Chondrocyte (in vitro differentiated cells): ENCODE measurements at places on chromosomes 12 and 14. TPM values are rescaled to one million over a fixed set of nuclear protein-coding genes. Genes with fewer than 3 reads are reported as not detected.

The MORN3 gene
- 0.10 to 0.44 TPM (median 0.15 TPM) in 3 replicates for total RNA-seq

The POTEG gene
- total RNA-seq = not detected in 3 replicates

GRCh38 chr12:100156731-100157426 is 14.2 kb upstream of the BLTP3B start:
- H3K27me3 ChIP-seq = peaks cover 2% of the 10 kb centered on the region
- no peak overlapping the region for H3K27ac ChIP-seq
- H3K36me3 ChIP-seq = no peaks in the 10 kb centered on the region
- no peaks in the 10 kb centered on the region for H3K4me1 ChIP-seq
- no peak overlapping the region for H3K4me3 ChIP-seq

GRCh38 chr12:52713960-52714886 is 10.9 kb upstream of the KRT77 start:
- no peak overlapping the region for H3K27ac ChIP-seq
- H3K4me3 ChIP-seq = peak overlapping the region; percentile 35
- H3K4me1 ChIP-seq = peaks cover 3% of the 10 kb centered on the region
- DNase-seq = no peak
- peaks cover 66% of the 10 kb centered on the region for H3K27me3 ChIP-seq
- H3K36me3 ChIP-seq = no peaks in the 10 kb centered on the region

DNA sequence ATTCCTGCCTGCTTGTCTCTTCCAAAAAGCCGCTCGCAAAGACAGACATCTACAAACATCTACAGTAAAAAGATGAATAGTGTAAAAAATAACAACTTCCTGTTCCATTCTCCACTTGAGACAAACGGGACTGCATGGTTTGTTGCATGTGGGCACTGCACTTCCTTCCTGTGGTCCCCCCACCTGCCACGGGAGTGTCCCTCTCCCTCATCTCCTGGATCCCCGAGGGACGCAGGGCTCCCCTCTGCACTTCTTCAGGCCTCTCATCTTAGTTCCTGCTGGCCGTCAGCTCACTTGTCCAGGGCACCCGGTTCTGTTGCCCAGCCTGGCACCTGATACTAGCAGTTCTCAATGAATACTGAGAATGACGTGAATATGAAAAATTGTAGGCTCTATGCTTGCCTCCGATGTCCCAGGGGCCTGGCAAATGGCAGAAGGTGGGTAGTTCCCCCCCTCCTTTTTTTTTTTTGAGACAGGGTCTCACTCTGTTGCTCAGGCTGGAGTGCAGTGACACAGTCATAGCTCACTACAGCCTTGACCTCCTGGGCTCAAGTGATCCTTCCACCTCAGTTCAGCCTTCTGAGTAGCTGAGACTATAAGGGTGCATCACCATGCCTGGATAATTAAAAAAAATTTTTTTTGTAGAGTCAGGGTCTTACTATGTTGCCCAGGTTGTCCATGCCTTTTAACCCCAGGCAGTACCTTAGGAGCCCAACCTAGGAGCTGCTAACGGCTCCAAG is 3.5 kb upstream of the KLC1 start:
- peak overlapping the region; percentile 64 for H3K27ac ChIP-seq
- H3K4me3 ChIP-seq = no peak overlapping the region
- H3K36me3 ChIP-seq = no peaks in the 10 kb centered on the region
- no peak for DNase-seq

- no peak overlapping the region for H3K4me3 ChIP-seq
- no peaks in the 10 kb centered on the region for H3K4me1 ChIP-seq
- no peak for DNase-seq
- no peaks in the 10 kb centered on the region for H3K27me3 ChIP-seq
- H3K36me3 ChIP-seq = no peaks in the 10 kb centered on the region
Measured at GRCh38 chr14:80570930-80571298, 359.6 kb upstream of the DIO2 start.

- no peak overlapping the region for H3K27ac ChIP-seq
- peaks cover 16% of the 10 kb centered on the region for H3K27me3 ChIP-seq
- DNase-seq = peak; percentile 59
Measured at GRCh38 chr14:104370256-104370870, 209.2 kb upstream of the C14orf180 start.
